Fibroblast of skin of back (primary cell): ENCODE measurements at places on chromosomes 1 and 21.

- DNase-seq = no peak
Measured at GRCh38 chr1:217712925-217713597, 81.9 kb downstream of the SPATA17 start.

- no peak for DNase-seq
Measured at GRCh38 chr21:32338209-32338921, 39.7 kb downstream of the MRAP start.

- DNase-seq = peak; percentile 37
Measured at GRCh38 chr1:109547463-109548320, 723 bp upstream of the GNAI3 start.

DNA sequence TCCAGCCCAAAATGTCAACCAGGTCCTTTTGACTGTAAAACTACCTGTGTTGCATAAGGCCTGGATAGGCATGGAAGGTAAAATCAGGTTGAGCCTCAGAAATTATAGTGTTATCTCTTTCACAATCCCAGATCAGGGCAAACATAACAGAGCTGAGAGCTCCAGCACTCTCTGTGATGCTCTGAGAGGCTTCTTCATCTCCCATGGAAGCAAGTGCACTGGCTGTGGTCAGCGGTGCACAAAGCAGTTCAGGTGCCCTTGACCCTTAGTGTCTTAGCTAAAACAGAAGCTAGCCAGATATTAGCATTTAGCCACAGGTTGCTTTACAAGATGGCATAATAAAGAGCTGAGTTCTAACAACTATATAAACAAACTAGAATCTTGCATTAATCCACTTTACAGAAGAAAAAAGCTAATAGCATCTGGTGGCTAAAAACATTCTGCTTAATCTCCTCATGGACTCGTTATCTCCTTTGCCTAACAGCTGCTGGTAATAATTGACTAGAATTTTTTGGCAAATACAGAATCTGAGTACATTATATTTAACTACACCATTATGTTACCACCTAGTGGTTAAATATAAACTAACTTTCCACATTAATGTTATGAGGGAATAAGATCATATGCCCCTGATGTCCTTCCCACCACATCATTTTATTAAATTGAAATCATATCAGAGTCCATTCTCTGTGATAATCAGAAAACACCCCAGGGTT, 25.6 kb upstream of the POGK start:
- no peak for DNase-seq

DNA sequence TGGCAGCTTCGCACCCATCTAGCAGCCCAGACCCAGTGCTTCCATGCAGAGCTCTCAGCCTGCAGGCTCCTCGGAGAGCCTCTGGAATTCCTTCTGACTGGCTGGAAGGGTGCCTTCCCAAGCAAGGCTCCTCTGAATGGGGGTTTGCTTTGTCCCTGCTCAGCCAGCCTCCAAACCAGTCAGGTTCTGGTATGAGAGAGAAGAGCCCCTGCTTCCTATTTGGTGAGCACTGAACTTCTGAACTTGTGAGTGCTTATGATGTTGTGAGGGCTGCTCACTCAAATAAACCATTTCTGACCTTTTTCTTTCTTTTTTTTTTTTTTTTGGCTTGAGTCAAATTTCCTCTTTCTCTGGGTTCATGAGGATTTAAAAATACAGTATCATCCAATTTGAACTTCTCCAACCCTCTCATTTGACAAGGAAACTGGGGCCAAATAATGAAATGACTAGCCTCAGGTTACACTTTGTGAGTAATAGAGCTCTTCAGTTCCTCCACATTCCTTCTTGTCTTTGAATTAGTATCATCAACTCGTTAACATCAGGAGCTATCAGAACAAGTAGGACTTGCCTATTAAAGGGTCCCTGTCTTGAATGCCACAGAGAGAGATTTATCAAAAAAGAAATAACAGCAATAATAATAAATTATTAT, 39.6 kb downstream of the GFI1 start:
- DNase-seq = peak; percentile 1

- DNase-seq = no peak
Measured at GRCh38 chr1:207072233-207072632, 16.4 kb upstream of the C4BPB start.

DNA sequence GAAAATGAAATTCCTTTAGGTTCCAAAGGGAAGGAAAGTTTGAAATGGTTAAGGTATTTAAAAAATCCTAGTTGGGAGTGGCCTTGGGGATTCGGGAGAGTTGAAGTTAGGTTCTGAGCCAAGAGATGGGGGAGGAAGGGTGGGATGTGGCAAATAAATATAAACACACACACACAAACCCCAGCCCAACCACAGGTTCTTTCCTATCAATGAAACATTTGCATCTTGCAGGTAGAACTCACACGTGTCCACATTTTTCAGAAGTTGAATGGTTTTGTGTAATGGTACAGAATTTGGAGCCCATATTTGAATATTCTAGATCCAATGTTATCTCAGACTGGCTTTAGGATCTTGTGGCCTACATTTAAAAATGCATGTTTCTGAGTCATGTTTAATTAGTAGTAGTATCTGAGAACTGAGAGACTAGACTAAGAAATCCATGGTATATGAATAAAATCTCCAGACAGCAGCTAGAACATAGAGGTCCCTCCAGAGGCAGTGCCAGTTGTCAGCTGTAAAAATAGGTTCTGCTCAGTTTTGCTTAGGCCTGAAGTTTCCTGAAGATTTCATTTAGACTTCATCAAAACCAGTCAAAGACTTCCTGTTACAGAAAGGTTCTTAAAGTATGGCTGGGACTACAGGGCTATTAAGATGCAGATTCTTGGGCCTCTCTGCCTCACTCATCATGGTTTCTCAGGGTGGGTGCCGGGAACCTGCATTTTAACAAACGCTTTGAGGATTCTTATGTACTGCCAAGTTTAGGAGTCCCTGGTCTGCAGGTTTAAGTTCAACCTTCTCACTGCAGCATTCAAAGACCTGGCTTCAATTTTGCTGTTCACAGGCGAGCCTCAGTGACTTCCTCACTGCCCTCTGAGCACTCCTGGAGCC, 21.3 kb downstream of the RUNX1 start:
- no peak for DNase-seq

- DNase-seq = peak; percentile 69
Measured at GRCh38 chr1:24015221-24016210, 35.4 kb upstream of the SRSF10 start.

DNA sequence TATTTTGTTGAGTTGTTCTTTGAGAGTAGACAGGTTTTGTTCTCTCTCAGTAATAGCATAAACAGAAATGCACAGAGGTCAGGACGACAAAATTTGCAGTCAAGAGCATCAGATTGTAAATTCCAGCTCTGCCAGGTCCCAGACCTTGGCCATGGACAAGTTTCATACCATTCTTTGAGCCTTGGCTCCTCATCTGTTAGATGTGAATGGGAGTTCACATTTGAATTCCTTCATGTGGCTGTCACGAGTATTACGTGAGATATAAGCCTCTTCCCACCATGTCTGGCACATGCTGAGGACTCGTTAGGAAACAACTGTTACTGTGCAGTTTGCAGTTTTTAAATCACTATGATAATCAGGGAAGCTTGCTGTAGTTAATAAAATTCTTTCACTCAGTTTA, 93.2 kb upstream of the KCTD3 start:
- peak; percentile 19 for DNase-seq

DNA sequence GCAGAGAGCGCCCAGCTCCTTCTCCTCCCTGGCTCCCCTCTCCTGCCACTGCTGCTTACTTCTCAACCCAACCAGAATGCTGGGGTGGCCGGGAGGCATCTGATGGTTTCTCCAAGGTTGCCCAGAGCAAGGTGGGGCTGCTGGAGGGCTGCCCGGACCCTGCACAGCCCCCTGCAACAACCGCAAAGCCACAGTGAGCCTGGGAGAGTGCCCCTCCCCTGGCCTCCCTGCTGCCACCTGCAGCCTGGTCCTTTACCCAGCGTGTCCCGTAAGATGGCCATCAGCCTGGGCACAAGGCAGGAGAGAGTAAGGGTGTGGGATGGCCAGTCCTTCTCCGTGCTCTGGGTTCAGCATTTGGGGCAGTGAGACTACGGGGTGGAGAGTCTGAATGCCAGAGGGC, 17.0 kb downstream of the MX2 start:
- DNase-seq = no peak

DNA sequence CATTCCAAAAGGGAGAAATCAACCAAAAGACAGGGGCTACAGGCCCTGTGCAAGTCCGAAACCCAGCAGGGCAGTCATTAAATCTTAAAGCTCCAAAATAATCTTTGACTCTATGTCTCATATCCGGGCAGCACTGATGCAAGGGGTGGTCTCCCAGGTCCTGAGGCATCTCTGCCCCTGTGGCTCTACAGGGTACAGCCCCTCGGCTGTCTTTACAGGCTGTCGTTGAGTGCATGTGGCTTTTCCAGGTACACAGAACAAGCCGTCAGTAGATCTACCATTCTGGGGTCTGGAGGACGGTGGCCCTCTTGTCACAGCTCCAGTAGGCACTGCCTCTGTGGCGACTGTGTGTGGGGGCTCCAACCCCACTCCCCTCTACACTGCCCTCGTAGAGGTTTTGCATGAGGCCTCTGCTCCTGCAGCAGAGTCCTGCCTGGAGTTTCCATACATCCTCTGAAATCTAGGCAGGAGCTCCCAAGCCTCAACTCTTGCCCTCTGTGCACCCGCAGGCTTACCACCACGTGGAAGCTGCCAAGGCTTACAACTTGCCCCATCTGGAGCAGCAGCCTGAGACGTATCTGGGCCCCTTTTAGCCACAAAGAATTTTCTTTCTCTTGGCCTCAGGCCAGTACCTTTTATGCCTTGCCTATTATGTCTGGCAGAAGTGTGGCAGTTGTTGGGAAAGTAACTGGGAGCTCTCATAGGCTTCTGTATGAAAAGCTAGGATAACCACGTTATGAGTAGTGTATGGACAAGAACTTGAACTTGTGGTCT, 52.5 kb downstream of the POU2F1 start:
- peak; percentile 39 for DNase-seq

GRCh38 chr1:87329051-87329525, 408 bp downstream of the LMO4 start:
- DNase-seq = peak; percentile 45

DNA sequence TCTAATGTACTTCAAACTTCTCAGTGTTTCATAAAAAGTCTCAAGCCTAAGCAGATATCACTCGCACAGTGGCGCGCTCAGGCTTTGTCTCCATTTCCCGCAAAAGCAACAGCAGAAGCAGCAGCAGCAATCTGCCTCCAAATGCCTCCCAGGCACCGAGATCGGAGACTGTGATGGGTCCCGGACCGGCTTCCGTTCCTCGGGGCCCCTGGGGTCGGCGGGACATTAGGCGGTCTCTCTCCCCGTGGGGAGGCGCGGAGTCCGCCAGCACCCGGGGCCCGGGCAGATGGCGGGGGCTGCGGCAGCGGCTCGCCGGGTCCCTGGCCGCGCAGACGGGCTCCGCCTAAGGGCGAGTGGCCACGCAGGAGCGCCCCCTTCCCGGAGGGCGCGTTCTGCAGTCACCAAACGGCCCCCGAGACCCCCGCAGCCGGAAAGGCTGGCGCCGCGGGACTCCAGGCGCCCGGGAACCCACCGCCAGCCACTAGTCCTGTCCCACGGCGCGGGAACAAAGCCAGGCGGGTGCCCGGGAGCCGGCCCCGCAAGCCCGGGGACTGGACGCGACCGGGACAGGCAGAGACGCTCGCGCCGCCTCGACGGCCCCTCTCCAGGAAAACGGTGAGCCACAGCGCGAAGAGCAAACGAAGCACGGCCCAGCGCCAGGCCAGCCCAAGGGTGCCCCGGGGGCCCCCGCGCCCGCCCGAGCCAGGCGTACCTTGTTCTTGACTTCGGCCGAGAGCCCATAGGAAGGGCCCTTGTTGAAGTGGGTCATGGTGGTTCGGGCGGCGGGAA, 590 bp downstream of the CNN3 start:
- DNase-seq = peak; percentile 68

DNA sequence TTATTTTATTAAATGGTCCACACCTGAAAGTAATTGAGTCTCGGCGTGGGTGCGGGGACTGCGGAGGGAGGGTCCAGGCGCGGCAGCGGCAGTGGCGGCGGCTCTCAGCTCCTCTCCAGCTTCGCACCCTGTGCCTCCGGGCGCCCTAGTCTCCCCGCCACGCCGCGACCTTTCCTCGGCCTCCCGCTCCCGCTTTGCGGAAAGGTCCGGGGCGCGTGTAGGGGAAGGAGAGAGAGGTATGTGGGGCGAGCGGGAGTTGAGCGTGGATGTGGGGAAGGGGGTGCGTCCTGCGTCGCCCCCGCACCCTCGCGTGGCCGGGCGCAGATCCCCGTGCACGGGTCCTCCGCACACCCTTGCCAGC, 13.4 kb upstream of the ALX3 start:
- DNase-seq = no peak

- DNase-seq = no peak
Measured at GRCh38 chr1:160777486-160778089, 18.4 kb upstream of the LY9 start.

GRCh38 chr1:15797614-15798390, 9.6 kb downstream of the UQCRHL start:
- DNase-seq = peak; percentile 27

- no peak for DNase-seq
Measured at GRCh38 chr1:43611950-43612349, 38.0 kb upstream of the KDM4A start.

DNA sequence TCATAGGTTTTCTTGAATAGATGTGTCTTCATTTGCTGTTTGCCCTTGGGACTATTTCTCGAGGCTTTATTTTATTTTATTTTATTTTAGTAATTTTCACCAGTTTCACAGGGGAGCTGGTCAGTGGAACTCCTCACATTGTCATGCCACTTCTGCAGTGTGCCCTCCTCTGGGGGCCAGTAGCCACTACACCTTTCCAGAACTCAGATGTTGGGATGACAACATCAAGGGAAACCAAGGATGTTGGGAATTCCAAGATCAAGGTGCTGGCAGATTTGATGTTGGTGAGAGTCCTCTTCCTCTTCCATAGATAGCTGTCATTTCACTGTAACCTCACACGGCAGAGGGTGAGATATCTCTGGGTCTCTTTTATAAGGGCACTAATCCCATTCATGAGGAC, 35.5 kb downstream of the SLC26A9 start:
- peak; percentile 60 for DNase-seq

- no peak for DNase-seq
Measured at GRCh38 chr1:183262628-183263200, 76.7 kb downstream of the LAMC2 start.

GRCh38 chr21:19993268-19993667, 1004.9 kb upstream of the NCAM2 start:
- no peak for DNase-seq

DNA sequence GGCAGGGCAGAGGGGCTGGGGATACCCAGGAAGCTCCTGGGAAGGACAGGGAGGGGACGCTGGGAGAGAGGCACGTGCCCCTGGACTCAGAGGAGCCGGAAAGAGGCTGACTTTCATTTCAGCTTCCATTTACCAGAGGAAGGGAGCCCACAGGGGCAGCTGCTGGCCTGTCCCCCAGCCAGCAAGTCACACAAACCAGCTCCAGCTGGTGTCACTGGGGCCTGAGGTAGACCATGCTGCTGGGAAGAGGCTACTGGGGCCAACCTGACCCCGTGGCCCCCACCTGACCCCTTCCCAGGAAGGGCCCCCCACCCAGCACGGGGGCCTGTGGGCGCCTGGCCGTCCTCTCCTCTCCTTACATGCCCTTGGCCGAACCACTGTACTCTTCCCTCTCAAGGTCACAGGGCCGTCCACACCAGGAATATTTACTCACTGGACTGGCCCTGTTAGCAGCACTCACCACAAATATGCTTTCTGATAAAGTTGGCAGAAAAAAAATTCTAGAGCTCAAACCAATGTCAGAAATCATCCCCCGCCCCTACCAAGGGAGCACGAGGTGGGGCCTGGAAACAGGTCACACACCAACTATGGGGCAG, 110.5 kb downstream of the CASZ1 start:
- peak; percentile 28 for DNase-seq
